Natural killer cell (primary cell): ENCODE measurements at places on chromosomes 7 and 10. TPM values are rescaled to one million over a fixed set of nuclear protein-coding genes. Genes with fewer than 3 reads are reported as not detected.

GRCh38 chr7:116210345-116211005 is at the start of gene TES:
TSS of gene TES (plus strand) at chr7:116210539. CDS start at chr7:116210708, 169 bp downstream.
- H3K4me1 ChIP-seq = peaks cover 13% of the 10 kb centered on the region
- no peaks in the 10 kb centered on the region for H3K27me3 ChIP-seq
- peak within 1 kb of the TSS; percentile 96 for H3K4me3 ChIP-seq

DNA sequence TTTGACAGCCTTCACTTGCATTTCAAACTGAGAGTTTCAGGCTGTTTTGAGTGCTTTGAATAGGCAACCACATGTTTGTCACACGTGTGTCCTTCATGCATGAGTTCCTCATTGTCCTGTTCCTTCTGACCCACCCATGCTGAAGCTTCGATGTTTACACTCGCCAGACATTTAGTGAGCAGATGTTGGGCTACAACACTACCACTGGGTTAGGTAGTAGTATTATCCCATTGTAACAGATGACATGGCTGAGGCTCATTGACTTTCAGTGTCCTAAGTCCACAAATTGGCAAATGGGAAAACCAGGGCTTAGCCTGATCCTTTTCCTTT is 456.1 kb downstream of the PHTF2 start:
- H3K4me1 ChIP-seq = no peaks in the 10 kb centered on the region
- H3K27ac ChIP-seq = no peak overlapping the region
- H3K4me3 ChIP-seq = no peak overlapping the region

- H3K4me3 ChIP-seq = no peak overlapping the region
- no peak overlapping the region for H3K27ac ChIP-seq
Measured at GRCh38 chr10:121576139-121576538, 22.1 kb downstream of the FGFR2 start.

DNA sequence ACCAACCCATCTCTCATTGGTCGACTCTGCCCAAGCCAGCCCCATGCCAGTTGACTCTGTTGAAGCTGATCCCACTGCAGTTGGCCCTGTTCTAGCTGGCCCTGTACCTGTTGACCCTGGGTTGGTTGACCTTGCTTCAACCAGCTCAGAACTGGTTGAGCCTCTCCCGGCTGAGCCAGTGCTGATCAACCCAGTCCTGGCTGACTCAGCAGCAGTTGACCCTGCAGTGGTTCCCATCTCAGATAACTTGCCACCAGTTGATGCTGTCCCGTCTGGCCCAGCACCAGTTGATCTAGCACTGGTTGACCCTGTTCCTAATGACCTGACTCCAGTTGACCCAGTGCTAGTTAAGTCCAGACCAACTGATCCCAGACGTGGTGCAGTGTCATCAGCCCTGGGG is 7.4 kb downstream of the PPRC1 start:
- peaks cover 62% of the 10 kb centered on the region for H3K36me3 ChIP-seq
- no peak overlapping the region for H3K27ac ChIP-seq
- no peaks in the 10 kb centered on the region for H3K27me3 ChIP-seq
- H3K4me3 ChIP-seq = no peak overlapping the region
- peaks cover 7% of the 10 kb centered on the region for H3K4me1 ChIP-seq

- no peak overlapping the region for H3K4me3 ChIP-seq
- peaks cover 29% of the 10 kb centered on the region for H3K4me1 ChIP-seq
- H3K27me3 ChIP-seq = peaks cover 3% of the 10 kb centered on the region
Measured at GRCh38 chr10:133445268-133445732, 8.4 kb upstream of the SCART1 start.

- H3K27me3 ChIP-seq = no peaks in the 10 kb centered on the region
- H3K27ac ChIP-seq = no peak overlapping the region
- no peak for DNase-seq
- H3K4me3 ChIP-seq = no peak overlapping the region
- H3K36me3 ChIP-seq = no peaks in the 10 kb centered on the region
Measured at GRCh38 chr10:32002531-32002930, 53.7 kb downstream of the KIF5B start.

TFR2 gene
- 9.8 TPM for total RNA-seq
